Left lobe of liver (tissue), 2 donors: ENCODE measurements at places on chromosomes 4 and X. TPM values are rescaled to one million over a fixed set of nuclear protein-coding genes. Genes with fewer than 3 reads are reported as not detected.

The DCAF8L2 gene
- not detected for total RNA-seq

The FATE1 gene
- total RNA-seq = not detected

The POU3F4 gene
- total RNA-seq = not detected

The WDR17 gene
- 0.23 TPM for total RNA-seq

The EIF2S3 gene
- 49.9 TPM for total RNA-seq

The PHOX2B gene
- total RNA-seq = not detected

The RPA4 gene
- 0.23 TPM for total RNA-seq

The AKAP4 gene
- not detected for total RNA-seq

The GPR50 gene
- total RNA-seq = not detected

The PABPC1L2A gene
- total RNA-seq = not detected

The PHF8 gene
- 24.6 TPM for total RNA-seq

The SLC7A11 gene
- 0.13 TPM for total RNA-seq

The SLC6A14 gene
- total RNA-seq = 0.05 TPM

The EFHC2 gene
- total RNA-seq = 0.10 TPM

The AP1S2 gene
- total RNA-seq = 3.9 TPM

The APBB2 gene
- 26.2 TPM for total RNA-seq

The UGT2B15 gene
- 111 TPM for total RNA-seq

The SEC24D gene
- total RNA-seq = 59.1 TPM

The HAND2 gene
- total RNA-seq = 8.9 TPM

The LUZP4 gene
- total RNA-seq = not detected

The FAM47E gene
- 3.3 TPM for total RNA-seq

The STK32B gene
- 0.25 TPM for total RNA-seq

The SPATA4 gene
- not detected for total RNA-seq

The SSX3 gene
- total RNA-seq = not detected

The DHX15 gene
- total RNA-seq = 29.2 TPM

The TSPAN7 gene
- 8.1 TPM for total RNA-seq

The SOWAHD gene
- 0.45 TPM for total RNA-seq
